ENCODE measurements at places on chromosomes 2 and 18. TPM values are rescaled to one million over a fixed set of nuclear protein-coding genes. Genes with fewer than 3 reads are reported as not detected.

DNA sequence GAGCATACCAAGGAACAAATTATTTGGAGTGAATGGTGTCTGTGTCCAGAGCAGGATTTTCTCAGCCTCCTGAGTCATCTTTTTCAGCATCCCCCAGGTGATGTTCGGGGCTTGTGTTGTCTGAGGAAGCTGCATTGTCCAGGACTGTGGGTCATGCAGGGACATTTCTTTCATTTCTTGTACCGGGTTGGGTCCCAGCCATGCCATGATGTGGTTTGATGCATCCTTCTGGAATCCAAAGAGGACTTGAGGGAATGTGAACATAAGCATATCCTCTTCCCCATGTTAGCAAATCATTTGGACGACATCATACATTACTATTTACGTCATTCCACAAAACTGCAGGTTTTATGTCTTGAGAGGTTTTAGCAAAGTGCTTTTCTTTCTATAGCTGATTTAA lies 797.8 kb downstream of the CCDC85A start:
- DNase-seq: no peak

GRCh38 chr18:10928772-10929373 lies 220.5 kb downstream of the PIEZO2 start:
- no peak for DNase-seq

PROKR1 gene
- total RNA-seq: not detected

CLHC1 gene
- total RNA-seq: 7.3 TPM

POTEJ gene
- total RNA-seq: 0.25 TPM

Data from right cardiac atrium (tissue), 5 donors.